ENCODE measurements at places on chromosomes 2 and 18. TPM values are rescaled to one million over a fixed set of nuclear protein-coding genes. Genes with fewer than 3 reads are reported as not detected.

LINC00305 gene
- total RNA-seq = not detected

STK17B gene
- total RNA-seq = 67.7 TPM

IL1RN gene
- total RNA-seq = 8.9 TPM

DSG3 gene
- not detected for total RNA-seq

DNA sequence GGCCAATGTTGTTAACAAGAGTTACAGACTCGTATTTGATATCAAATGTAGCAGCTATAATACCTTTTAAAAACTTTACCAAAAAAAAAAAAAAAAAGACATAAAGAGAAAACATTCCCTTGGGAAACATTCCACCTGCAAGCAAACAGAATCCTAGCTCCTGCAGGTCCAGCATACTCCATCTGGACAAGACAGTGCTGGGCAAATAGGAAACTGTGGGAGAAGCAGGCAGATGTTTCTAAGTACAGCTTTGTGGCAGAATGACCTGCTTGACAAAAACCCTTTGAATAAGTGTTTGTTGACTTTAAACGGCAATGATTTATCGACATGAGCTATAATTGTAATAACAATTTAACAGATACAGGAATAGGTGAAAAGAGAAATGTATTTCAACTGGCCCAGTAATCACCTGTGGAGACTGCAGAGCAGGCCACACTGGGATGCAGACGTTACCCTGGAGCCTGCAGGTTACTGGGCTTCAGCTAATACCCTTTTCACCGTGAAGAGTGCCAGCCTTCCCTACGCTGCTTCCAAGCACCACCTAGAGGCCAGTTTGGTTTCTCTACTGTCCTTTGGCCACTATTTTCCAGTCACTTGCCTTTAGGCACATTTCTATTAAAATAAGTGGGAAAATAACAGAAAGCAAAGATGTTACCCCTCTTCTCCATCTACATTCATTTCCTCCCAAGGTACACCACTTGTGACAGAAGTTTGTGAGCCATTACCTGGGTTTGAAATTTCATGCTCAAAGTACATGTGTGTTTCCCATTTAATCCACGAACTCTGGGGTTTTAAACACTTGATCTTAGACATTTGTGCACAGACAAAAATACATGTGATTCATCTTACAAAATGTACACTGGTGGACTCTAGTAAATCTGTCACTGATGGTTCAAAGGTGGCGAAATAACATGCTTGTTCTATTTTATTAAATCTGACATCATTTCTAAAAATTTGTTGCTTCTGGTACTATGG is 96.9 kb upstream of the ZNF397 start:
- no peak for DNase-seq

- no peak for DNase-seq
These were observed 120.5 kb downstream of the PARD3B start for GRCh38 chr2:204665771-204666170.

DNA sequence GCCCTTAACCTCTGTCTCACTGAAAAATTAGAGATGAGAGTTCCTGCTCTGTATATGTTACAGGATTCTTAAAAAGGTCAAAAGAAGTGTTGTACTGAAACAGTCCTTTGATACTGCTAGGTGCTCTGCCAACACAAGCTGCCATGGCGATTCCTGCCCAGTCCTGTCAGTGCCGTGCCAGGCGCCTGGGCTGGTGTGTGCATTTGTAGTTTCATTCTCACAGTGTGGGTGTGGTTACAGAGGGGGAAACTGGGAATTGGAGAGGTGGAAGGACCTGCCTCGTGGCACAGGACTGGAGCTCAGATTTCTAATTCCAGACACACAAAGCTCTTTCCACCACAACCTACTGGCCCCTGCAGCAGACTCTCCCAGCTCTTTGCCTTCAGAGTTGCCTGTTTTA is 122.3 kb upstream of the RAB6C start:
- no peak for DNase-seq

DNA sequence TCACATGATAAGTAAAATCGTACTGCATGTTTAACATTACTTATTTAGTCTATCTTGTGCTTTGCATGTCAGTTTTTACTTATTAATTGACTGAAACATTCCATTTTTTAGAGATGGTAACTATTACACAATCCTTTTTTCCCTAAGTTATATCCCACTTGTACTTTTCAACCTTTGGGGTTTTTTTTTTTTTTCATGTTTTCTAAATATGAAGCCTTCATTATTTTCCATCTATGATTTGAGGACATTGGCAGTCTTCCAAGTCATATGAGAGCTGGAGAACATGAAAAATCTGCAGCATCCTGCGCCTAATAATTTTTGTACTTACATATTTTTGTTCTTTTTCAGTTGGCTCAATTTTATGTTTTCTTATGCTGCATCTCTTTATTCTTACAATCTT is 113.9 kb downstream of the MYO1B start:
- DNase-seq = no peak

All from mesenteric fat pad (tissue), 1 donor.